ENCODE measurements at places on chromosomes 11 and 22.
A peak's percentile ranks its signal among the peaks of the same experiment; 100 is the strongest.

DNA sequence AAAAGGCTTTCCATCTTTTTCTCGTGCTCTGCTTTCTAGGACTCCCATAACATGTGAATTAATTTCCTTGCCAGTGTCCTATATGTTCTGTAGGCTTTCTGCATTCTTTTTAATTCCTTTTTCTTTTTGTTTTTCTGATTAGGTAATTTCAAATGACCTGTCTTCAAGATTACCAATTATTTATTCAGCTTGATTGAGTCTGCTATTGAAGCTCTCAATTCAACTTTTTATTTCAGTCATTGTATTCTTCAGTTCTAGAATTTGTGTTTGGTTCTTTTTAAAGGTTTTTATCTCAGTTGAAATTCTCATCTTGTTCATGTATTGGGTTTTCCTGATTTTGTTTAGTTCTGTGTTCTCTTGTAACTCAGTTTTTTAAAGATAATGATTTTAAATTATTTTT, 14.5 kb downstream of the PATE3 start:
- no peak for DNase-seq

DNA sequence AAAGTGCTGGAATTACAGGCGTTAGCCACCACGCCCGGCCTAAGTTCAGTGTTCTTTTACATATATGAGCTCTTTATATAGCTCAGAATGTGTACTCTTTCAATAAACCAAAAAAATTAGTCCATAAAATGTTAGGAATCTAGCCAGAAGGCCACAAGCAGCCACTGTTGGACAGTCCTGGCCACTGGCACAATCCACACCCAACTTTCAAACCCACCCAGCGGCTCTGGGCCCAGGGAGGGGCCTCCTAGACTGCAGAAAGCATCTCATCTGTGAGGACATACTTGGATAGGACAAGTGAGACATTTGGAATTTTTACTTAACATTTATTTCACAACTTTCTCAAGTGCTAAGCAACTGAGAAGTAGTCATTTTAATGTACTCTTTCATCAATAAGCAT, 6.4 kb downstream of the PACSIN2 start:
- DNase-seq: no peak

- no peak for DNase-seq
These were observed 32.7 kb upstream of the PACSIN2 start for GRCh38 chr22:43047605-43048004.

DNA sequence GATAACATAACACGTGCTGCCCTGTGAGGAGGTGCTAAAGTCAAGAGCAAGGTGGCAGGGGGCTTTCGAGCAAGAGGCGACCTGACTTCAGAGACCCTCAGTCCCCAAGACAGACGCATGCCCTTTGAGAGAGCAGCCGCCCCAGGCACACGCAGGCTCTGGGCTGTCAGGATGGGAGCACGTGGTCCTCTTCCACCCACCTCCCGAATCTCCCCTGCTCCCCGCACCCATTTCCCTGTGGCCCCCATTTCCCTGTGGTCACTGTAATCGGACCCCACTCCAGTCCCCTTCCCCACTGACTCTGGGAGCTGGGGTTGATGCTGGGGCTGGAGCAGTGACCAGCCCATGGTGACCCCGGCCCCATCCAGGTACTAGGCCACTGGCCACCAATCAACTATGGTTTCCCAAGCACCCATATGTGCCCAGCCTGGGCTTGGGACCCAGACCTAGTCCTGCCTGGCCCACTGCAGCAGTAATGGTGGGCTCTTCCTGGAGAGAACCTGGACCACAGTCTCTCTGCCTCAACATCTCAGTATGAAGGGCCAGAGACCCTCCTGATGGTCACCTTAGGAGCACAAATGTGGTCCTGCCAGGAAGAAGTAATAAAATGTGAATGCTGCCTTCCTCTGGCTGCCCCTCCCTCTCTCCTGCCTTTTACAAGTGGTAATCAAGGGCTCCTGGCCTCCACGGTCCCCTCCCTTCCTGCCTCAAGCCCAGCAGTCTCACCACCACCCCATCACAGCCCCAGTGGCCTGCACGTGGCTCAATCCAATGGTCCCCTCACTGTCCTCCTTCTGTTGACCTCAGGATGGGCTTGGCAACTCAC, 39.0 kb downstream of the IGLL5 start:
- DNase-seq: peak; percentile 45

DNA sequence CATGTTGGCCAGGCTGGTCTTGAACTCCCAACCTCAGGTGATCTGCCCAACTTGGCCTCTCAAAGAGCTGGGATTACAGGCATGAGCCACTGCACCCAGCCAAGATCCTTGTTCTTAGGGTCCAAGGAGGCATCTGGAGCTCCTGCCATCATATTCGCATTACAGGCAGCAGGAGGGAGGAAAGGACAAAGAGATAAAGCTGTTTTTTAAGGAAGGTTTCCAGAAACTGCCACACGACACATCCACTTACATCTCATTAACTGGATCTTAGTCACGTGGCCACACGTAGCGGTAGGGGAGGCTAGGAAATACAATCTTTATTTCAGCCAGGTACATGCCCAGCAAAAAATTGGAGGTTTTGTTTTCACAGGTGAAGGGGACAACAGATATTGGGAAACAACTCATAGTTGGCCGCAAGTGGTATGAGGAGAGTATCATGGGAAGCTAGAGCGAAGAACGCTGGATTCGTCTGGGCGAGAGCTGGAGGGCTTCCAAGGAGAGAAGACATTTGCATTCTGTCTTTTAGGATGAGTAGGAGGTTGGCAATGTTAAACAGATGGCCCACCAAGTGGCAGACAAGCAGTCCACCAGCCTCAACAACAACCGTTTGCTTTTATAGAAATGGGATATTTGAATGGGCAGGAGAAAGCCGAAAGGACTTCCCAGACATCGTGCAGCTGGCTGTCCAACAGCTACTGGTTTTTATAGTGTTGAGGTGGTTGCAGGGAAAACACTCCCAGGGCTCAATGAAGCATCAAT, 39.2 kb upstream of the DMC1 start:
- DNase-seq: no peak

- DNase-seq: peak; percentile 88
These were observed 2.0 kb upstream of the UBXN1 start for GRCh38 chr11:62680825-62681240.

GRCh38 chr11:23869671-23870070, 627.2 kb upstream of the LUZP2 start:
- DNase-seq: no peak

DNA sequence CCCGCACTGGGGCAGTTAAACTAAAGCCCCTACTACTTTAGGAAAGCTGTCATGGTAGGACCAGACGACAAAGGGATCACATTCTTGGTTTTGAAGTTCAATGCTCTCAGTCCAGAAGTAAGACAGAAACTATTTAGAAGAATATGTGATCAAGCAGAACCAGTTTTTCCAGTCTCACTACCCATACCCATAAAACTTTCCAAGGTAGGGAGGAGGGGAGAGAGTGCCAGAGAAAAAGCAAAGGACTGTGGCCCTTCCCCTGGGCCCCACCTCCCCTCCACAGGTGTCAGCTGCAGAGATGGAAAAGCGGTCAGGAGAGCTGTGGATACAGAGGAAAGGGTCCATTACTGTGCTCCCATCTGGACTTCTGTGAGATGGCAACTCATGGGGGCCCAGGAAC, 587.1 kb downstream of the SOX6 start:
- DNase-seq: no peak

DNA sequence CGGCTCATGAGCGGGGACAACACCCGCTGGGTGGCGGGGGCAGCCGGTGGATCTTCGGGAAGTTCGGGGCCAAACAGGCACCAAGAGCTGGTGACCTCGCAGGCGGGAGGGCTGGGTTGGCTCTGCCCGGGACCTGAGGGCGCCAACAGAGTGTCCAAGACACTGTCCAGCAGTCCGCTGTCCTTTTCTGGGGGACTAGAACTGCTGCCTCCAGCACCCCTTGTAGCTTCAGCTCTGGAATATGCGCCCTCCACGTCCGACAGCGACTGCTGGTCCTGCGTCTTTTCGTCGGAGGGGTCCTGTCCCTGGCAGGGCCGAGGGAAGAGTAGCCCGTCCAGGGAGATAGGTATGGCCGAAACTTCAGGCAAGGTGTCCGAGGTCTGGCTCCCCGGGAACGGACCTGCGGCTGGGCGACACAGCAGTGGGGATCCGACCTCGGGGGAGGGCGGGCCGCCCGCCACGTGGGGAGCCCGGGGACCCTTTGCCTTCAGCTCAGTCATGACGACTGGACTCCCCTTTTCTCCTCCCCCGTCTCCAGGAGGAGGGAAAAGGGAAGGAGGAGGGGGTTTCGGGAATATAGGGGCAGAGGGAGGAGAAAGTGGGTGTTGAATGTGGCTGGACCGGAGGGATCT, 926 bp downstream of the PGR start:
- DNase-seq: no peak

DNA sequence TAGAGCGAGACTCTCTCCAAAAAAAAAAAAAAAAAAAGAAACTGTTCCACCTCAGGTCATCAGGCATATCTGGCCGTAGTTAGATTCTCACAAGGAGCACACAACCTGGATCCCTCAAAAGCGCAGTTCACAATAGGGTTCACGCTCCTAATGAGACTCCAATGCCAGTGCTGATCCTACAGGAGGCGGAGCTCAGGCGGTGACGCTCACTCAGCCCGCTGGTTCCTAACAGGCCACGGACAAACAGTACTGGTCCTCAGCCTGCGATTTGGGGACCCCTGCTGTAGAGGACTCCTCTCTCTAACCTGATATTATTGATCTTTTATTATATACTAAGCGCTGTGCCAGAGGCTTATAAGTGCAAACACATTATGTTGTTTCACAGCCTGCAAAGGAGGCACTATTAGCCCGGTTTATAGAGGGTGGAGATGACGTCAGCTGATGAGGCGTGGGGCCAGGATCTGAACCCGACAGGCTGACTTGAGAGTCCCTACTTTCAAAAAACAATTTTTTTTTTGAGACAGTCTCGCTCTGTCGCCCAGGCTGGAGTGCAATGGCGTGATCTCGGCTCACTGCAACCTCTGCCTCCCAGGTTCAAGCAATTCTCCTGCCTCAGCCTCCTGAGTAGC, 4.9 kb upstream of the MAFF start:
- no peak for DNase-seq

- DNase-seq: peak; percentile 35
These were observed 121.1 kb upstream of the TMEM45B start for GRCh38 chr11:129694538-129694937.

- no peak for DNase-seq
These were observed 5.1 kb downstream of the MPZL3 start for GRCh38 chr11:118247041-118247440.

- no peak for DNase-seq
These were observed 1276.1 kb downstream of the LRRC4C start for GRCh38 chr11:40183073-40184064.

DNA sequence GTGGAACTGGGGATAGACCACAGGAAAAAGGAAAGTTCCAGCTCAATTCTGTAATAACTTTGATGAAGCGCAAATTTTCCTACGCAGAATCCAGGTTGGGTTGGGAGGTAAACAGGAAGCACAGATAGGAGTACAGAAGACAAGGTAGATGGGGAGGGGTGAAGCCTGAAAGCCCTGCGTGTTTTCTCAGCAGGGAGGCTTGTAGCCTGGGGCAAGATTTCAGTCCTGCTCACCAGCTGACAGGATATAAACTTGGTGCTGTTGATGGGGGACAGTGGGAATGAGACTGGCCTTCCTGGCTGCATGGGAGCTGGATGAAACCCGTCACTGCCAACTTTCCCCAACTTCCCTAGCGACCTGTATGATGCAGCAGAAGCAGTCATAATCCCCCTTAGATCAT, 114.9 kb downstream of the ARHGAP32 start:
- DNase-seq: no peak

All from NB4 (cell line).